A673 (cell line): ENCODE measurements at places on chromosomes 3 and 15. TPM values are rescaled to one million over a fixed set of nuclear protein-coding genes. Genes with fewer than 3 reads are reported as not detected.

DNA sequence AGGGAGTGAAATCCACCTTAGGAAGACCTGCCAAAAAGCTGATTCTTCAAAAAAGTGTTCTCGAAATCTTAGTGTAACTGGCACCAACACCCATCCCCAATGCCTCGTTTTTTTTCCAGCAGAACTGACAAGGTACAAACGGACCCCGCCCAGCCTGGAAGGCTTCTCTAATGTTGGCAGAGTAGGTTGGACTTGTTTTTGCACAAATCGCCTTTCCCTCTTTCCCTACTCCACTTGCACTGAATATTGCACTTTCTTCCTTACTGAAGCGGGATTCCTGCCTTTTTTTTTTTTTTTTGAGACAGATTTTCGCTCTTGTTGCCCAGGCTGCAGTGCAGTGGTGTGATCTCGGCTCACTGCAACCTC is 544 bp upstream of the TIMMDC1 start:
- H3K27me3 ChIP-seq = no peaks in the 10 kb centered on the region
- H3K4me1 ChIP-seq = peaks cover 11% of the 10 kb centered on the region
- peak overlapping the region; percentile 92 for H3K4me3 ChIP-seq
- no peaks in the 10 kb centered on the region for H3K36me3 ChIP-seq
- DNase-seq = peak; percentile 5

DNA sequence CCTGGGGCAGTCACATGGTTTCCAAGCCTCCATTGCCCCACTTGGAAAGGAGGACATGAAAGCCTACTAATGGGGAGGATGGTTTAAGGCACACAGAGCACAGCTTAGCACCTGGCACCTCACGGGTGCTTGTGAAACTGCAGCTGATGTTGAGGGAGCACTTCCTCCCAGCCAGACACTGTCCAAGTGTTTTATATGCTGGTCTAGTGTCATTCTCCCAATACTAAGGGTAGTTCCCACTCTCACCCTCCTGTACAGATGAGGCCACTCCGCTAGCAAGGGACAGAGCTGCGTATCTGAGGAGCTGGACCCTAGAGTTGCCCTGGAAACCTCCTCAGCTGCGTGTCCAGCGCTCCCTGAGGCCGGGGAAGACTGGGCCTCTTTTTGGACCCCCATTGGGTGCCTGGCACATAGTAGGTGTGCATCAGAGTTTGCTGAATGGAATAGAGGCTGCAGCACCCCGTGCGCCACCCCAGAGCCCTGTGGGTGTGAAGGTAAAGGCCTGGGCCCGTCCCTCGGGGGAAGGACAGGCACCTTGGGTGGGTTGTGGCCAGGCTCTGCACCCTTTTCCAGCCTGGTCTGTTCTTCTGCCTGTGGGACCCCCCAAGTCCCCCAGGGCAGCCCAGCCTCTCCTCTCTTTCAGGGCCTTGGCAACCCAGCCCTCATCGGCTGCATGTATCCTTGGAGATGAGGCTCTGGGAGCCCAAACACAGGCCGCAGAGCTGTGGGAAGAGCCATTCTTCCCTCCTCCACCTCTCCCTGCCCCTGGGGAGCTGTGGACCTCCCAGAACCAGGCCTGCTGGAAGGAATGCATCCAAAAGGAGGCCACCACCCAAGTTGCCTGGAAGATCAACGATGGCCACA is 31.3 kb downstream of the DNASE1L3 start:
- no peaks in the 10 kb centered on the region for H3K36me3 ChIP-seq
- no peaks in the 10 kb centered on the region for H3K4me1 ChIP-seq
- H3K27ac ChIP-seq = no peak overlapping the region

GRCh38 chr15:93706495-93707292 is 524.7 kb upstream of the MCTP2 start:
- no peak for DNase-seq
- no peaks in the 10 kb centered on the region for H3K36me3 ChIP-seq
- H3K27ac ChIP-seq = no peak overlapping the region
- H3K27me3 ChIP-seq = no peaks in the 10 kb centered on the region
- H3K4me3 ChIP-seq = no peak overlapping the region

DNA sequence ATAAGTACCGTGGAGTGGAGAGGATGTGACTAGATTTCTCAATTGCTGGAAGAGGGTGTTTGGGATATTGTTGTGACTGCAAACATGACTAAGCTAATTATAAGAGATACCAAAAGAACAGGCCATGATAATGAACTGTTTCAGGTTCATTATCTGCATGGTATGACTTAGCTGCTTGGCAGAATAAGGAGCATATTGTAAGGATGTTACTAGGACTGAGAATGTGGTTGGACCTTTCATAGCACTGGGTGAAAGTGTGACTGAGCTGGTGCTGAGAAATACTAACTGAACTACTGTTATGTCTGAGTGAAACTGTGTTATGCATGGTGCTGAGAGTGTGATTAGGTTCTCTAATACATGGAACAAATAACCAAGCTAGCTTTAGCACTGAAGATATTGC is 11.0 kb downstream of the SCN10A start:
- H3K36me3 ChIP-seq = no peaks in the 10 kb centered on the region
- no peak for DNase-seq
- no peaks in the 10 kb centered on the region for H3K4me1 ChIP-seq
- no peaks in the 10 kb centered on the region for H3K27me3 ChIP-seq
- no peak overlapping the region for H3K4me3 ChIP-seq

DNA sequence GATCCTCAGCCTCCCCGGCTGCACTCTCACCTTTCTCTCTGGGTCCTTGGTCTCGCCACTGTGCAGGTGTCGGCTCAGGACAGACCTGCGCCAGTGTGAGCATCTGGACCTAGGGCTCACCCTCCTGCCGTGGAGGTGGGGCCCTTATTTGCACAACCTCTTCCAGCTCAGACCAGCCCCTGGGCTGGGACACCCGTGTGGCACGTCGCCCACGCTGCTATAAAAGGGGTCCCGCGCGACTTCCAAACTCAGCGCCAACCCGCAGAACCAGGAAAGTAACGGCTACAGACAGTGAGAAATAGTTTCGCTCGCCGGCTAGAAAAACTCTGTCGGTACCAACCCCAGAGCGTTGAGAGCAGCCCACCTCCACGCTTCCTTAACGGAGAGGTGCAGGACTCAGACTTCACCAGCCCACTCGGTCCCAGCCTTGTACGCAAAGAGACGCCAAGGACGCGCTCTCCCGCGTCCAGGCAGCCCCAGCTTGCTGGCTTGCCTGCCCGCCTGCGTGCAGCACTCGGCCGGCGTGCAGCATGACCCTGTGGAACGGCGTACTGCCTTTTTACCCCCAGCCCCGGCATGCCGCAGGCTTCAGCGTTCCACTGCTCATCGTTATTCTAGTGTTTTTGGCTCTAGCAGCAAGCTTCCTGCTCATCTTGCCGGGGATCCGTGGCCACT is at the start of the genes DUOX2 and DUOXA2:
Gene DUOX2 (minus strand): TSS at position 97 of the 675 bp plus-strand sequence. CDS start 761 bp downstream, outside the sequence.
Gene DUOXA2 (plus strand): TSS at position 251 of the 675 bp plus-strand sequence. CDS start 280 bp downstream, at position 531.
- H3K4me1 ChIP-seq = peaks cover 12% of the 10 kb centered on the region
- H3K27me3 ChIP-seq = peaks cover 34% of the 10 kb centered on the region
- H3K27ac ChIP-seq = no peak within 1 kb of the TSS
- no peaks in the 10 kb centered on the region for H3K36me3 ChIP-seq
- DNase-seq = peak; percentile 20
- peak within 1 kb of the TSS; percentile 43 for H3K4me3 ChIP-seq

DNA sequence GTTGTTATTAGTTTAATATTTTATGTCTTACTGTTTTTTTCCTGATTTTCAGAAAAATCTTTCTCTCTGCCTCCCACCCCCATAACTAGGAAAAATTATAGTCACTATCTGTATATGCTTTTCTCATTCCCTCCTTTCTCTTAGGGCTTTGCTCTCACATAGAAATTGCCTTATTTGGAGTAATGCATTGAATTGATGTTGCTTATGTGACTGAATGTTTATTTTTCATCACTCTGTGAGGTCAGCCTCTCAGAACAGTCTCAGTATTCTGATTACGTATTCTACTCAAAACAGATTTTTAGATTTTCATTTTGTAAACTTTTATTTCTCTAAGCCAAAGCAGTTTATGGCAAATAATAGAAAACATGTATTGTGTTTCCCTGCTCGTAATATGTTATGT is 121.0 kb downstream of the SLMAP start:
- no peak for DNase-seq
- H3K27ac ChIP-seq = no peak overlapping the region
- H3K27me3 ChIP-seq = no peaks in the 10 kb centered on the region
- no peaks in the 10 kb centered on the region for H3K4me1 ChIP-seq
- no peak overlapping the region for H3K4me3 ChIP-seq

- H3K27ac ChIP-seq = no peak overlapping the region
- H3K27me3 ChIP-seq = no peaks in the 10 kb centered on the region
- no peaks in the 10 kb centered on the region for H3K36me3 ChIP-seq
- no peak for DNase-seq
- no peak overlapping the region for H3K4me3 ChIP-seq
Observed at GRCh38 chr15:29921130-29921601, 98.9 kb upstream of the TJP1 start.

MASP1 gene
- total RNA-seq = not detected in 2 replicates
